Left cardiac atrium (tissue), 4 donors: ENCODE measurements at places on chromosomes 4 and X. TPM values are rescaled to one million over a fixed set of nuclear protein-coding genes. Genes with fewer than 3 reads are reported as not detected.

Gene PDGFC
- total RNA-seq = 18.5 TPM

Gene ADGRG4
- total RNA-seq = not detected

Gene MID1
- 11.0 TPM for total RNA-seq

Gene RADX
- 1.9 TPM for total RNA-seq

Gene FAM236B
- total RNA-seq = not detected

Gene DCLK2
- 7.7 TPM for total RNA-seq

Gene FAM114A1
- 38.3 TPM for total RNA-seq

Gene CENPE
- 0.31 TPM for total RNA-seq

Gene IRS4
- total RNA-seq = not detected

Gene C1QTNF7
- total RNA-seq = 7.4 TPM

Gene SCRG1
- 1.9 TPM for total RNA-seq

Gene GAGE12J
- total RNA-seq = not detected

Gene SLC4A4
- total RNA-seq = 22.8 TPM

Gene PHKA1
- 10.3 TPM for total RNA-seq

GRCh38 chrX:1468250-1468772 is 15.6 kb upstream of the ASMTL start:
- DNase-seq = no peak

- no peak for DNase-seq
These were observed 841.1 kb downstream of the CENPC start for GRCh38 chr4:66704243-66704642.

DNA sequence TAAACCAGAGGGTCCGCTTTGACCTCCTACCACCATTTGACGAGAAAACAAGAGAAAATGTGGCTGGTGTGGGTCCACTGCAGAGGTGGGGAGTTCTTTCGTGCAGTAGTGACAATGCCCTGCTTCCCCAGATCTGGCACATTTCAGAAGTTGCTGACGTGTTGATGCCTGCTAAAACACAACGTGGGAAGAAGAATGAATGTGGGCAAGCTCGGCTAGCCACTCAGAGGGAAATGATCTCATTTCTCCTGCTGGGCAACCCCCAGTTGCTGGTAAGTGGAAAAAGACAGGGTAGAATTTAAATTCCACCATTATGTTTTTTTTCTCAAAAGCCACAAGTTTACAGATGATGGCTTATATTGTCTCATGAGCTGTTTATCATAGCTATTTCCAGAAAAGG is 77.9 kb downstream of the LUZP4 start:
- DNase-seq = no peak

- DNase-seq = no peak
These were observed 782 bp downstream of the PITX2 start for GRCh38 chr4:110621839-110622751.

DNA sequence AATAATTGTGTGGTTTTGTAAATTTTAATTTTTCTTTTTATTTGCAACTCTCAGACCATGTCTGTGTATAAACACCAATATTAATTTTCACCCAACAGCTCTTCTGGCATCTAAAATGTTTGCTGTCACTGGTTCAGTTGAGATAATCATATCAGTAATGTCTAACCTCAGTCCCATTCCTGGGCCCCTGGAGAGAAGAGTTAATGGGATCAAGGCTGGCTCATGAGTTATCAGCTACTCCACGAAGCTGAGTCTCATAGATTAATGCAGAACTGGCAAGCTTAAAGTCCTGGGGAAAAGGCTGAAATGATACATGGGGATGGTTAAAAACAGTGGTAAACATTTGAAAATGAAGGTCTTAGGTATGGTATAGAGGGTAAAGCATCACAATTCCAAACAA is 28.4 kb upstream of the TSPAN5 start:
- no peak for DNase-seq

GRCh38 chr4:143207555-143207954 is 22.8 kb downstream of the USP38 start:
- no peak for DNase-seq

GRCh38 chrX:112759512-112759911 is 79.8 kb upstream of the LHFPL1 start:
- no peak for DNase-seq

GRCh38 chr4:22196551-22196950 is 248.0 kb upstream of the KCNIP4 start:
- DNase-seq = no peak

DNA sequence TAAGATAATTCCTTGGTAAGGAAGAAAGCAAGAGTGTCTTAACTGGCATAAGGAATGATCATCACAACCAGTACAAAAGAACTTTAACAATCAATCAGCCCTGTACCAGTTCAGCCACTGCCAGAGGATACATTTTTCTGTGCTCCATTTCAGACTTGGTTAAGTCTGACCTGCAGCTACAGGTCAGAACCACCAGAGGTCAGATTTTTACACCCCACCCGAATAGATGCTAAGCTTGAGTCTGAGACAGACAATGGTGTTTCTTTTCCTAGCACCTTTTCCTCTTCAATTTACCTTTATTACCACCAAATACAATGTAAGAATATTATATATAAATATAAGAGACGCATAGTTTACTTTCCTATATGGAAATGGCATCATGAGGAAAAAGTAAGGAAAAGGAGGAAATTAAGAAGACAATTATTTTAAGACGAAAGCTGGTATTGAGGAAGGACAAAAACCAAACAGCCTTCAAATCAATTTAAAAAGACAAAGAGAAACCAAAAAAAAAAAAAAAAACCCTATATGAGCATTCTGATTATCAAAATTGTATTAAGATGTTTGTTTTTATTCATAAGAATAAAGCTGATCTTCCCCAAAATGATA is 215.3 kb upstream of the TTC29 start:
- DNase-seq = no peak

GRCh38 chrX:150587585-150588503 is 19.4 kb downstream of the MTM1 start:
- no peak for DNase-seq

GRCh38 chrX:81054904-81055303 is 146.8 kb downstream of the HMGN5 start:
- no peak for DNase-seq

- DNase-seq = no peak
These were observed 2.4 kb upstream of the SLIT2 start for GRCh38 chr4:20249333-20249732.

- DNase-seq = no peak
These were observed 52.2 kb downstream of the SPATA18 start for GRCh38 chr4:52103319-52103718.

- DNase-seq = no peak
These were observed 9.0 kb downstream of the TENM3 start for GRCh38 chr4:182252220-182252619.

- DNase-seq = no peak
These were observed 48.3 kb upstream of the SLC4A4 start for GRCh38 chr4:71290476-71290875.

- DNase-seq = no peak
These were observed 40.0 kb downstream of the CRLF2 start for GRCh38 chrX:1172496-1172895.

GRCh38 chrX:78665342-78665741 is 6.2 kb upstream of the RTL3 start:
- DNase-seq = no peak

- no peak for DNase-seq
These were observed 336.3 kb downstream of the AFF2 start for GRCh38 chrX:148836741-148837140.

GRCh38 chrX:48520976-48521352 is 644 bp upstream of the EBP start:
- no peak for DNase-seq

GRCh38 chrX:109760922-109761250 is 27.8 kb upstream of the ACSL4 start:
- no peak for DNase-seq

GRCh38 chr4:85495621-85496020 is 20.7 kb downstream of the ARHGAP24 start:
- no peak for DNase-seq

DNA sequence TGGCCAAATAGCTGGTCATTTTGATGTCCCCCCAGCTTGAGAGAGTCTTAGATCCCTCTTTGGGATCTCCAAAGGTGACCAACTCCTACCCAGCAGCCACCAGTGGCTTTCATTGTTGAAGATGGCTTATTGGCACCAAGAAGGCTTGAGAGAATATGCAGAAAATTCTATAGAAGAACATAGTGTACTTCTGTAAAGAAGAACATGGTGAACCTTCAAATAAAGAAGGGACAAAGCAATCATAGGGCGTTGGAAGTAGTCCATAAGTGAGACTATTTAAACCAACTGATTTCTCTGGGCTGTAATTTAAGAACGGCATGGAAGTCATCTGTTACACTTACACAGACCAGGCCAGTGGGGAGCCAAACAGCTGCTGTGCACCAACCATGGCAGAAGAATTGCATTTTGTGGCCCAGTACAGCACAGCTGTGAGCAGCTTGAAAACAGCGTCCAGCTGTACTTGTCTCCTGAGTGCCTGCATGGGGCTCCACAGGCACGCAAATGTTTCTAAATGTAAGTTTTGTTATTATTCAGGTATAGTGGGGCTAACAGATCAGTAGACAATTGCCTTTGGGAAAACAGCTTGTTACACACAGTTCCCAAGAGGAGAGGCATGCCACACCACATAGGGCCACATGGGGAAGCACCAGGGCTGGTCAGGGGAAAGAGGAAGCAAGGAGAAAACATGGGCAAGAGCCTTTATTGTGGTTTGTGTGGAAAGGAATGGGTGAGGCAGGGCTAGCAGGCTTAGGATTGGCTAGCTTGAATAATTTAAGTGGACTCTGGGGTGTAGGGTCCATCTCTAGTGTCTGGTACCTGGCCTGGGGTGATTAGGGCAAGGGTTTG is 125.0 kb downstream of the ARHGAP6 start:
- no peak for DNase-seq

GRCh38 chr4:25092139-25092538 is 61.4 kb upstream of the LGI2 start:
- no peak for DNase-seq

- no peak for DNase-seq
These were observed 152.1 kb upstream of the HPGD start for GRCh38 chr4:174674305-174674840.

DNA sequence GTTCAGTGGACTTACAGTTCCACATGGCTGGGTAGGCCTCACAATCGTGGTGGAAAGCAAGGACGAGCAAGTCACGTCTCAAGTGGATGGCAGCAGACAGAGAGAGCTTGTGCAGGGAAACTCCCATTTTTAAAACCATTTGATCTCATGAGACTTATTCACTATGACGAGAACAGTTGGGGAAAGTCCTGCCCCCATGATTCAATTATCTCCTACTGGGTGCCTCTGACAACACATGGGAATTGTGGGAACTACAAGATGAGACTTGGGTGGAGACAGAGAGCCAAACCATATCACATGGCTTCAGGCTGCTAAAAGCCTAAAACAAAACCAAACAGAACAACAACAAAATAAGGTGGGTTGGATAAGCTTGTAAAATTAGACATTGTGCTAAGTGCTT is 194.4 kb upstream of the CPEB2 start:
- DNase-seq = no peak

DNA sequence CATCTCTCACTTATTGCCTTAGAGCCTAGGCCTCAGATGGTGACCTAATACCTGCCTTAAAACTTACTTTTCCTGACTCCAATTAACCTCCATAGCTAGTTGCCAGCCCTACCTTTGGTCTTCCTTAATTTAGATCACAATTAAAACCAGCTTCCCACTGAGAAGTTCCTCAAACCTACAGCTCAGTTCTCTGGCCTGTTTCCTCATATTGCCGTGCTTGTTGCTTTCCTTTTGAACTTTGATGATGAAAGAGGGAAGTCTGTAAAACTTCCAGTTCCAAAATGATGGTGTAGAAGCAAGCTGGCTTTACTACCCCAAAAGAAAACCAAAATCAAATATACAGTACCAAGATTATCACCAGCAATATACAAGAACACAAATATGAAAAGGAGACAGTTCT is 28.9 kb upstream of the CAMK2D start:
- DNase-seq = no peak

- DNase-seq = peak; percentile 48
These were observed 27.8 kb downstream of the ELF4 start for GRCh38 chrX:130082244-130083106.

DNA sequence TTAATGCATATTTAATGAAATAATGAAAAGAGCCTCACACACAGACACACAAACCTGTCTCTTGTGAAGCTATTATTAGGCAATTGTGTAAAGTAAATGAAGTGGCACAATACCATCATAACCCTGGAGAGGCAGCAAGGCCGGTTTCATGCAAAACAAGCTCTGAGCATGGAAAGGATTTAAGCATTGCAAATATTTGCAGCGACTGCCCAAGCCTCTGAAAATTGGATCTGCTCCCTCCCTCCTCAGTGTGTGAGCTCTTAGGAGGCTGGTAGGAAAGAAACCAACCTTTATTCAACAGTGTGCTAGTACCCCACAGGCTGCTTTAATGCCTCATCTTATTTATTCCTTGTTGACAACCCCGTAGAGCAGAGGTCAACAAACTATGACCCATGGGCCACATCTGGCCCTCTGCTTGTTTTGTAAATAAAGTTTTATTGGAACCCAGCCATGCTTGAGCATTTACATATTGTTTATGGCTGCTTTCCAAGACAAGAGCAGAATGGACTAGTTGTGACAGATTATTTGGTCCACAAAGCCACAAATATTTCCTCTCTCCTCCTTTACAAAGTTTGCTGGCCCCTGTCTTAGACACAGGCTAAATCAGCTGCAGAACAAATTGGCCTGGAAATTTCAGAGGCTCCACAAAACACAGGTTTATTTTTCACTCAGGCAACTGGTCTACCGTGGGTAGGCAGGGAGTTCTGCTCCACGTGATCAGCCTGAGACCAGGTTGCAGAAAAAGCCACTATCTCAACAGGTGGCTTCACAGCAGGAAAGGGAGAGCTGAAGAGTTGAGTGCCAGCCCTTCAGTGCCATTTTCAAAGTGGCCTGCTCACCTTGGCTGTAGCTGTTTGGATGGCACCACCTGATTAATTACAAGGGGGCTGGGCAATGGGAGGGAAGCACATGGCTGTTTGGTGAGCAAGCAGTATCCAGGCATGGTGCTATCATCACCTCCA is 16.8 kb downstream of the RS1 start:
- DNase-seq = no peak

DNA sequence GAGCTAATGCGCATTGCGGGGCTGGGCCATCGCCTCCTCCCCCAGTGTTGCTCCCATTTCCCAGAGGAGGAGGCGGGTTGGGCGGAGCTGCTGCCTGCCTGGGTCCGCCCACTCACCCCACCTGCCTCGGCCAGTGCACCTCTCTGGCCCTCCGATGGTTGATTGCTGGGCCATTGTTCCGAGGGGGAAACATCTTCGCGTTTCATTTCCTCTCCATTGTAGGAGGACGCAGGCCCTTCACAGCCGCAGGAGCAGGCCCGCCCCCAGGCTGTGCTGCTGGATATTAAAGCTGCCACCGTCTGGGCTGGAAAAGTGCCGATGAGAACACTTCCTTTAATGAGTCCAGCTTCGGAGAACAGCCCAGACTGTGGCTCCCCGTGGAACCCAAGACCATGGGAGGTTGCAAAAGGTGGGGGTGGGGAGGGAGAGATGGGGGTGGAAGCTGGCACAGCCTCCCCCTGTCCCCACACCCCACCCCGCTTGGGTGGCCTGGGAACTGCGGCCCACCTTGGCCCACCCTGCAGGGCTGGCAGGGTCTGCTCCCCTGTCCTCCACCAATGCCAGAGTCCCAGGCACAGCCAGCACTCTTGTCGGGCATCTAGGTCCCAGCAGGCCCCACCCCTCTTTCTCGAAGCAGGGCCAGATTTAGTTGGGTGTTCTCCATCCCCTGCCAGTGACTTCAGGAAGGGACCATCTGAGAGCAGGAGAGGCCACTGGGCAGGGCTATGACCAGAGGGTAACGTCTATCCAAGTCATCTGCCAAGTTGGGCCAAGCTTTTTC is 96.6 kb downstream of the ADRA2C start:
- peak; percentile 23 for DNase-seq

- DNase-seq = no peak
These were observed 651.4 kb downstream of the IQCM start for GRCh38 chr4:149164282-149164681.
